SJSA1 (cell line): ENCODE measurements at places on chromosomes 13 and 19. TPM values are rescaled to one million over a fixed set of nuclear protein-coding genes. Genes with fewer than 3 reads are reported as not detected.

DNA sequence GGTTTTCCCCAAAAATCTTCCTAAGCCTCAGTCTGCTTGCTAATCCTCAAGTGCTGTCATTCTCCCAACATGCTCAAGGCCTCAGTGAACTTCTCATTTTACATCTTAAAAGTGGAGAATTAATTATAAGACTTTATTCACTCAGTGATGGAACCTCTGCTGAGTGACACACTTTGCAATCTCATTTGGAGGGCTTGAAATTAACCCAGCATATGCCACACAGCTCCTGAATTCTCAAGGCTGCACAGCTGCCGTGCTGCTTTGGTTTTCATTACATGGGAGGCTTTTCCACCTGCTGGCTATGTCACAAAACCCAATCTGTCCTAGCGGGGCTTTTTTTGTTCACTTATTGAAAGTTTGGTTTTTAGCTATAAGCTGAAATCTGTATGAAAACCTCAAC is 28.3 kb upstream of the SERPINE3 start:
- no peaks in the 10 kb centered on the region for H3K4me1 ChIP-seq
- H3K27ac ChIP-seq = no peak overlapping the region
- no peak for DNase-seq

GRCh38 chr19:14450168-14450874 is 17.2 kb downstream of the PKN1 start:
- no peaks in the 10 kb centered on the region for H3K4me1 ChIP-seq
- DNase-seq = peak; percentile 79
- H3K4me3 ChIP-seq = no peak overlapping the region
- no peak overlapping the region for H3K27ac ChIP-seq

GRCh38 chr13:77016251-77016812 is 10.6 kb downstream of the FBXL3 start:
- H3K4me3 ChIP-seq = no peak overlapping the region
- H3K36me3 ChIP-seq = peaks cover 74% of the 10 kb centered on the region
- H3K27me3 ChIP-seq = no peaks in the 10 kb centered on the region
- no peaks in the 10 kb centered on the region for H3K4me1 ChIP-seq
- no peak for DNase-seq

Gene LAIR1
- not detected in 2 replicates for total RNA-seq

Gene COL4A2
- 677 and 741 TPM in 2 replicates for total RNA-seq

DNA sequence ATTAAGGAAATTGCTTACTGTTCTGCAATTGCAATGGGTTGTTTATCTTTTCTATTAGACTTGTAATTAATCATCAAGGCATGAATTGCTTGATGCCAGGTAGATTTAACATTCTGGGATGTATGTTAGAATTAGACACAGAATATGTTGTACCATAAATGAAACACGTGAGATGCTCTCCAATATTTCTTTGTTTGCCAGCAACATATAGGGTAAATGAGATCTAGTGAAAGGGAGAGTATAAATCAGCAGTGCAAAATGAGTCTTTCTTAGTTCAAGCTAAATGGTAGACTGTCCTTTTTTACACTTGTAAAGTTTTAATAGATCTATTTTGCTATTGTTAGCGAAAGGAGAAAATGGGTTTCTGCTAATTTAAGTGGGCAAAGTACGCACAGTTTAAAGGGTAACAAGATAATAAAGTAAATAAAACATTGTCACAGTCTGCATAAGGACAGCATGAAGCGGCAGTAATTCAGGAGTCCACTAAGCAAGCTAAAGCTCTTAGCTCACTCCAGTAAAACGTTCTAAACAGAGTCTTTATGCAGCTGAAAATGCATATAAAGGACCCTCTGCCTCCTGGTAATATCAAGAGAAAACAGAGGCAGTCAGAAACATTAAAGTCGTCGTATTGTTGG is 1137.1 kb downstream of the OLFM4 start:
- no peak for DNase-seq
- no peak overlapping the region for H3K27ac ChIP-seq
- H3K4me3 ChIP-seq = no peak overlapping the region
- H3K4me1 ChIP-seq = no peaks in the 10 kb centered on the region
- no peaks in the 10 kb centered on the region for H3K27me3 ChIP-seq
- H3K36me3 ChIP-seq = no peaks in the 10 kb centered on the region

GRCh38 chr19:55109527-55110291 is 7.7 kb downstream of the PPP1R12C start:
- H3K4me1 ChIP-seq = no peaks in the 10 kb centered on the region
- H3K36me3 ChIP-seq = peaks cover 36% of the 10 kb centered on the region
- H3K27ac ChIP-seq = no peak overlapping the region

- DNase-seq = no peak
- peaks cover 3% of the 10 kb centered on the region for H3K36me3 ChIP-seq
- H3K4me1 ChIP-seq = peaks cover 5% of the 10 kb centered on the region
- no peaks in the 10 kb centered on the region for H3K27me3 ChIP-seq
Observed at GRCh38 chr19:56124578-56124977, 3.5 kb upstream of the ZNF787 start.

Gene ZNF211
- total RNA-seq = 9.7 and 18.5 TPM in 2 replicates

GRCh38 chr13:36428086-36428485 is 4.2 kb upstream of the CCNA1 start:
- H3K27ac ChIP-seq = no peak overlapping the region
- H3K27me3 ChIP-seq = peaks cover 22% of the 10 kb centered on the region
- H3K4me3 ChIP-seq = no peak overlapping the region
- H3K4me1 ChIP-seq = peaks cover 9% of the 10 kb centered on the region
- H3K36me3 ChIP-seq = peaks cover 3% of the 10 kb centered on the region; the same call in 1 of the 2 replicates
- DNase-seq = no peak

DNA sequence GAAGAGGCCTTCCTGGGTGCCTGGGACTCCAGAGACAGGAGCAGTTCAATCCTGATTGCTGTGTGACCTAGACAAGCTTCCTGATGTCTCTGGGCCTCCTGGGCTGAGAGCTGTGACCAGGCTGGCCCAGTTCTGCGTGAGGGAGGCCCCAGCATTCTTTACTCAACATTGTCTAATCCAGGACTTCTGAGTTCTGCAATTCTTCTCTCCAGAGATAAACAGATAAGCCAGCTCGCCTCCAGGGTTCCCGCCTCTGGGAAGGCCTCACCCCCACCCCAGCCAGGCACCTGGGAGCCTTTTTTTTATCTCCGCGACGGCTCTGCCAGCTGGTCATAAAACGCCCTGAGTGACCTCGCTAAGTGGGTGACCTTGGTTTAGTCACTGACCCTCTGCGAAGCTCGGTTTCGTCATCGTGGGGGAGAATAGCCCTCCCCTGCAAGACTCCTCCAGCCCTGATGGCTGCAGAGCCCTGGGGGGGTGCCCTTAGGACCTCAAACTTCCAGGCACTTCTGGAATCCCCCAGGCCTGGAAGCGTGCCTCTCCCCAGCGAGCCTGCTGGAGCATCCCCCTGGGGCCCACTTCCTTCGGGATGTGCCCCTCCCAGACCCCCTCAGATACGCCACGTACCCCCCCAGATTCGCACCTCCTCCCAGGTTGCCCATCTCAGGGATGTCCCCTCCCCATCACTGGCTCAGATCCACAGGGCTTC is 1.9 kb downstream of the SULT2B1 start:
- H3K27me3 ChIP-seq = no peaks in the 10 kb centered on the region
- no peak overlapping the region for H3K27ac ChIP-seq
- no peaks in the 10 kb centered on the region for H3K36me3 ChIP-seq
- no peak for DNase-seq

GRCh38 chr19:46866407-46867136 is 5.8 kb downstream of the ARHGAP35 start:
- DNase-seq = no peak
- H3K4me3 ChIP-seq = no peak overlapping the region
- peak overlapping the region; percentile 15; the same call in 1 of the 2 replicates for H3K27ac ChIP-seq
- H3K36me3 ChIP-seq = peaks cover 11% of the 10 kb centered on the region

- DNase-seq = peak; percentile 5
- H3K36me3 ChIP-seq = peaks cover 9% of the 10 kb centered on the region
- no peaks in the 10 kb centered on the region for H3K27me3 ChIP-seq
- H3K4me3 ChIP-seq = no peak overlapping the region
- no peak overlapping the region for H3K27ac ChIP-seq
Observed at GRCh38 chr19:53193535-53194222, 521 bp upstream of the ZNF665 start.

DNA sequence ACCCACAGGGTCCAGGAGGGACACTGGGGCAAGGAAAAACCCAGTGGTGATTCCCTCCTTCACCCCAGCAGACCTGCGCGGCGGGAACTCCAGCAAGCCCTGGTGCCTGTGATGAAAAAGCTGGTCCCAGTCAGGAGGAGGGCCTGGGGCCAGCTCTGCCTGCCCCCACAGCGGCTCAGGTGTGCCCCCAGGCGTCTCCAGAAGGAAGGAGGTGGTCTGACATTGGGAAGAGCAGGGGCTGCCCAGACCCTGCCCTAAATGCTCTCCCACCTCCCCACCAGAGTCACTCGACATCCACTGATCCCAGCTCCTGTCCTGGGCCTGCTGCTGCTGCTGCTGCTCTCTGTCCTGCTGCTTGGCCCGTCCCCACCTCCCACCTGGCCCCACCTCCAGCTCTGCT is 6.2 kb downstream of the PTH2 start:
- H3K36me3 ChIP-seq = no peaks in the 10 kb centered on the region
- H3K27ac ChIP-seq = no peak overlapping the region
- peaks cover 56% of the 10 kb centered on the region for H3K27me3 ChIP-seq
- no peak overlapping the region for H3K4me3 ChIP-seq

Gene SIGLEC7
- not detected in 2 replicates for total RNA-seq

DNA sequence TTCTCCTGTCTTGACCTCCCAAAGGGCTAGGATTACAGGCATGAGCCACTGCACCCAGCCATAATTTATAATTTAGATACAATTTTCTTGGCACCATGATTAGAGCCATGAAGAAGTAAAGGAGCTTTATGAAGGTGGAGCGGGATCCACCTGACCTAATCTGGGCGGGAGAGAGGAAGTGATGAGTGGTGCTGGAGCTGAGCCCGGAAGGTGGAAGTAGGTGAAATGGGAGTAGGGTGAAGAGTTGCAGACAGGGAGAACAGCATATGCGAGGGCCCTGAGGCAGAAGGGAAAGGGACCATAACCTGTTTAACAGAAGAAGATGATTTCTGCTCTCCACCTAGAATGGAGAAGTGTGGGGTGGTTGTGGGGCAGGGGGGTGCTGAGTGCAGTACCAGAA is 4.2 kb downstream of the BLOC1S3 start:
- no peak for DNase-seq
- H3K27me3 ChIP-seq = no peaks in the 10 kb centered on the region
- peaks cover 9% of the 10 kb centered on the region for H3K4me1 ChIP-seq
- H3K36me3 ChIP-seq = peaks cover 10% of the 10 kb centered on the region
- H3K4me3 ChIP-seq = no peak overlapping the region

GRCh38 chr13:72166102-72166650 is 299.2 kb upstream of the DACH1 start:
- no peaks in the 10 kb centered on the region for H3K27me3 ChIP-seq
- H3K36me3 ChIP-seq = no peaks in the 10 kb centered on the region
- no peak overlapping the region for H3K4me3 ChIP-seq
- H3K4me1 ChIP-seq = no peaks in the 10 kb centered on the region
- no peak overlapping the region for H3K27ac ChIP-seq

GRCh38 chr13:62563251-62563650 is 1147.6 kb upstream of the PCDH20 start:
- no peaks in the 10 kb centered on the region for H3K36me3 ChIP-seq
- H3K27me3 ChIP-seq = no peaks in the 10 kb centered on the region
- no peak for DNase-seq
- no peak overlapping the region for H3K4me3 ChIP-seq
- H3K27ac ChIP-seq = no peak overlapping the region

DNA sequence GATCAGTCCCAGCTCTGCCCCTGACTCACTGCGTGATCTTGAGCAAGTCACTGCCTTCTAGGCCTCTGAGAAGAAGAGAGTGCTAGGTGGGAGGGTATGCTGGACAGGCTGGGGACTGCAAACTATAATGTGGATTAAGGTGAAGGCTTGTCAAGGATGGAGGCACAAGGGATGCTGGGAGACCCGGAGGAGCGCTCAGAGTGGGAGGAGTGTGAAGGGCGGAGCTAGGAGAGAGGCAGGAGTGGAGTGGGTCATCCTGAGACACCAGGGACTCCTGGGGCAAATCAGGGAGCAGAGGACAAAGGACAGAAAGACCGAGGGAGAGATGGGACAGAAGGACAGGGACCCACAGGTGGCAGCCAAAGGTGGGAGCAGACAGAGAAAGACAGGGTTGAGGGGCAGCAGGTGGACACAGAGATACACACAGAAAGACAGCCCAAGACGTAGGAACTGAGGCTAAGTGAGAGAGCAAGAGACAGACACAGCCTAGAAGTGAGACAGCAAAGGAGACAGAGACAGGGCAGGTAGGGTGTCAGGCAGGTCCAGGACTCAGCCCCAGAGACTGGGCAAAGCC is 2.6 kb downstream of the GRIK5 start:
- peaks cover 37% of the 10 kb centered on the region for H3K27me3 ChIP-seq
- no peaks in the 10 kb centered on the region for H3K4me1 ChIP-seq
- DNase-seq = no peak
- H3K36me3 ChIP-seq = no peaks in the 10 kb centered on the region
- H3K4me3 ChIP-seq = no peak overlapping the region

DNA sequence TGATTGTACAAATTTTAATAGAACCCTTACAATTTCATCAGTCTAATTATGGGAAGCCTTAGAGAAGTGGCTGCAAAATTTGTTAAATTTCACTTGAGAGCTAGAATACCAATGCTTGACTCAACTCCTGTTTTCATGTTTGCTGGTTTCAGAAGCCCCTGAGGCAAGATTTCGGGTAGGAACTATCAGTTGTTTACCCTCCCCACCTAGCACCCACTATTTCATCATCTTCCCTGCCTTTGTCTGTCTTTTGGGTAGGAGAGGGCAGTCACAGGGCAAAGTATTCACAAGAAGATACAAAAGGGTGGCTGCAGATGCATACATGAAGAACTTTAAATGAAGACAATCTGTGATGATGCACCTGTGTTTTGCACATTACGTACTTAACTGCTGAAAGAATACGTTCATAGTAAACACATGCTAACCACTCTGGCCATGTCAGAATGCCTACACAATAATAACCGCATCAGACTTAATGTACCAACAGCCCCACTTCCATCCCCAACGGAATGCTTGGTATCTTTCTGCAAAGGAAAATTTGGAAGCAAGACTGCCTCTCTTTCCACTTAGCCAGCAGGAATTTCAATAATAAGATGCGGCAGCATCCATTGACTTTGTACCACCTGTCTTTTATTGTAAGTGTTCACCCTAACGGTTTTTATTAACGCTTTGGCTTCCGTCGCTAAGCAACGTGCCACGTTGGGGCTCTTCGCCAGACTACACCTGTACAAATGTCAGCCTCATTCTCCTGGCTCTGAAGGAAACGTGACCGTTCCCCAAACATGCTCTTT is 30.4 kb downstream of the TPT1 start:
- no peak for DNase-seq
- H3K4me3 ChIP-seq = no peak overlapping the region
- H3K4me1 ChIP-seq = peaks cover 6% of the 10 kb centered on the region
- H3K27ac ChIP-seq = no peak overlapping the region
